ENCODE measurements at places on chromosomes 2 and 18. TPM values are rescaled to one million over a fixed set of nuclear protein-coding genes. Genes with fewer than 3 reads are reported as not detected.

RESP18 gene
- not detected for total RNA-seq

DNA sequence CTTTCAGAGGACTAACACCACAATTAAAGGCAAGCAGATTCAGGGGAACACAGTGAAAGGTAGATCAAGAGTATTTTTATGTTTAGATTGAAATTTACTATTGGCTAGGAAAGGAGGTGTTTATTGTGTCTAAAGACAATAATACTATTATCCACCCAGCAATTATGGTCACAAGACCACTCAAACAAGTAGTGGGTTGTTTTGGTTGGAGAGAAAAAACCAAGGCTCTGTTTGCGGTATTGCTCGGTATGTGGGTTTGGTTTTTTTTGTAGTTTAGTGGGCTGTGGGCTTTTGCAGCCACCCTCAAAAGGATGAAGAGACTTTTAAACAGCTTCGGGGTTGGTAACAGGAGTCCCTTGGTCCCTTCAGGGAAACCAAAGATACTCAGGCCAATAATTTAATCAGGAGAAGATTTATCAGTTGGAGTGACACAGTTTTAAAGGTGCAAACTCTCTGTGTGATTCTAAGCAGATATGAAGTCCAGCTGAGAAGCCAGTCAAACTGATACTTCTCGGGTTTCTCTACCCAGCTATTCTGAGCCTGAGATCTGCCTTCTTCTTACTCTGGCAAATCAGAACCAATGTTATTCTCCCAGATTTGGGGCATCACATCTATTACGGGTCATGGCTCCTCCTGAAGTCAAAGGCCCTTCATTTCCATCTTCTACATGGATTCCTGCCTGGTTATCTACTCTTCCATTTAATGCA, 55.3 kb downstream of the DCC start:
- no peak overlapping the region for H3K27ac ChIP-seq
- H3K4me3 ChIP-seq: no peak overlapping the region
- no peak for DNase-seq
- H3K36me3 ChIP-seq: no peaks in the 10 kb centered on the region
- H3K4me1 ChIP-seq: no peaks in the 10 kb centered on the region

DNA sequence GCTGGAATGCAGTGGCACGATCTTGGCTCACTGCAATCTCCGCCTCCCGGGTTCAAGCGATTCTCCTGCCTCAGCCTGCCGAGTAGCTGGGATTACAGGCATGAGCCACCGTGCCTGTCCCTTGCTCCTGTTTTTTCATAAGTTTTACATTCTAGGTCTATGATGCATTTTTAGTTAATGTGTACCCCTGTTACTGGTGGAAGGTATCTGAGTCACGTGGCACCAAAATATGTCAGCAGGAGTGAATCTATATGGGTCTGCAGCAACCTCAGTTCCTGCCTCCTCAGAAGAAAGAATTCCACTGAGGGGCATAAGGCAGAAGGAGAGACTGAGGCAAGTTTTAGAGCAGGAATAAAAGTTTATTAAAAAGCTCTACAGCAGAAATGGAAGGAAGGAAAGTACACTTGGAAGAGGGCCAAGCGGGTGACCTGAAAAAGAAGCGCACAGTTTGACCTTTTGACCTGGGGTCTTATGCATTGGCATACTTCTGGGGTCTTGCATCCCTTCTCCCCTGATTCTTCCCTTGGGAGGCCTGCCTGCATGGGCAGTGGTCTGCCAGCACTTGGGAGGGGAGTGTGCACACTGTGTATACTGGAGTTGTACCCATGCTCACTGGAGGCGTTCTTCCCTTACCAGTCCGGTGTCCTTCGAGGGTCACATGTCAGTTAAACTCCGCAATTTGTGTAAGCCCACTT, 1.1 kb upstream of the MFSD2B start:
- H3K36me3 ChIP-seq: no peaks in the 10 kb centered on the region
- DNase-seq: peak; percentile 37
- peaks cover 4% of the 10 kb centered on the region for H3K4me1 ChIP-seq

DNA sequence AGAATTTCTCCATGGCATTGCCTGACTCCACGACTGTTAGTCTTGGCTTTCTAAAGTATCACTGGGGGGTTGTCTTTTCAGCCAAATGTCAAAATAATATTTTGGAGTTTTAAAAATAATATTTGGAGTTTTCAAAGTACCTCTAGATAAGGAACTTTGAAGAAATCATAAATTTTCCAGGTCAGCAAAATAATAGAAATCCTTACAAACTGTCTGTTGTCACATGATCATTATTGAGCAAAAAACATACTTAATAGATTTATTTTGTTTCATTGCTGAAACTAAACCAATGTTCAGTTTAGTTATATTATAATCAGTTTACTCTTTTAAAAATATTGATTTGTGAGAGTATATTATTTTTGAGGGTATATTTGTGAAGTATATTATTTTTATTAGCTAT, 85.7 kb downstream of the APLF start:
- H3K4me3 ChIP-seq: no peak overlapping the region
- no peaks in the 10 kb centered on the region for H3K36me3 ChIP-seq
- no peak for DNase-seq
- no peak overlapping the region for H3K27ac ChIP-seq

- H3K4me3 ChIP-seq: no peak overlapping the region
- no peaks in the 10 kb centered on the region for H3K36me3 ChIP-seq
- no peaks in the 10 kb centered on the region for H3K27me3 ChIP-seq
- H3K4me1 ChIP-seq: no peaks in the 10 kb centered on the region
- no peak for DNase-seq
Observed at GRCh38 chr2:1472350-1472749, 59.1 kb downstream of the TPO start.

DNA sequence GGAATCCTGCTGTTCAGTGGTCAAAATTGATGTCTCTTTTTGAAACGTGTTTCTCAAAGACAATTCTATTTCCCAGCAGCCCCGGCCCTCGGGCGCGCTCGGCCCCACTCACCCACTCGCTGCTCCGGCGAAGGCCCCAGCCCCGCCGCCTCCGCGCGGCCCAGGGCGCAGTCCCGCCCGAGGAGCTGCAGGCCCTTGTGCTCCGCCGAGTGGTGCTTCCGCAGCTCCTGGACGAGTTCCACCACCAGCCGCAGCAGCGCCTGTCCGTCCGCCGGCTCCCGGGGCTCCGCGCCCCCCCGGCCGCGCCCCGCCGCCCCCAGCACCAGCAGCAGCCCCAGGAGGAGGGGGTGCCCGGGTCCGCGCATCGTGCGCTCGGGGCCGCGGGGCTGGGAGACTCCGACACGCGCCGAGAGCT, 413 bp downstream of the ALKAL2 start:
- DNase-seq: no peak
- H3K27me3 ChIP-seq: no peaks in the 10 kb centered on the region
- no peak overlapping the region for H3K27ac ChIP-seq
- peak overlapping the region; percentile 79 for H3K4me3 ChIP-seq
- no peaks in the 10 kb centered on the region for H3K36me3 ChIP-seq
- peaks cover 13% of the 10 kb centered on the region for H3K4me1 ChIP-seq

- no peaks in the 10 kb centered on the region for H3K4me1 ChIP-seq
- H3K27ac ChIP-seq: no peak overlapping the region
- no peaks in the 10 kb centered on the region for H3K27me3 ChIP-seq
- no peak overlapping the region for H3K4me3 ChIP-seq
- peaks cover 27% of the 10 kb centered on the region for H3K36me3 ChIP-seq
Observed at GRCh38 chr2:32502941-32503340, 124.9 kb upstream of the TTC27 start.

- no peak overlapping the region for H3K4me3 ChIP-seq
- no peaks in the 10 kb centered on the region for H3K27me3 ChIP-seq
- H3K4me1 ChIP-seq: no peaks in the 10 kb centered on the region
- H3K36me3 ChIP-seq: no peaks in the 10 kb centered on the region
- DNase-seq: no peak
- H3K27ac ChIP-seq: no peak overlapping the region
Observed at GRCh38 chr2:136664713-136665405, 100.5 kb upstream of the THSD7B start.

DNA sequence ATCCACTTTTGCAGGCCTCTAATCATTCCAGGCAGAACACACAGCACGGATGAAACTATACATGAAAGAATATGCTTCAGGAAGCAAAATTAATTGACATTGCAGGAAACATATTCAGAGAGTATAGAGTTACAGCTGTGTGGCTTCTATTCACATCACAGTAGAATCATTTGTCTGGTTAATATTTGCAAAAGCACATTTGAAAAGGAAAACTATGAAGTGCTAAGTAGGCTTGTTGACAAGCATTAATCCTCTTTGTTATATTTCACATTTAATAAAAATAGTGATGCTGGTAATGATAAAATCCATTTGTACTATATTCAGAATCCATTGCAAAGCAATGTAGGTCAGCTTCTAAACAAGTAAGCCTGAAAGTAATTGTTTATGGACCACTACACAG, 32.2 kb upstream of the PIK3C3 start:
- no peak overlapping the region for H3K4me3 ChIP-seq
- no peaks in the 10 kb centered on the region for H3K27me3 ChIP-seq
- DNase-seq: no peak

DNA sequence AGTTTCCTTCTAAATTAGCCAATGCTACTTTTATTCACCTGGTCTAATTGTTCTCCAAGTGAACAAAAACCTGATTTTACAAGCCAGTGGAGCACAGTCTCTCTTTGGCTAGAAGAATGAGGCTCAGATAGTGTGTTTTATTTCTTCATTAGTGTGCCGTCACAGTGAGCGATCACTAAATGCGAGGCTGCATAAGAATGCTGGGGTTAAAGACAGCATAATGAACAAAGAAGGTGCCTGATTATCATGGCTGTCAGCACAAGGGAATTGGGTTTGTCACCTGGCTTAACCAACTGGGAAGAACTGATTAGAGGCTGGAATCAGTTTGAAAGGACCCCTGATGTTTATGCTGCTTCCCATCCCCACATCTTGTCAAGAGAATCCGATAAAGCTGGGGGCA, 76.4 kb downstream of the EPHA4 start:
- no peaks in the 10 kb centered on the region for H3K36me3 ChIP-seq
- H3K27ac ChIP-seq: no peak overlapping the region
- H3K4me3 ChIP-seq: no peak overlapping the region
- H3K27me3 ChIP-seq: no peaks in the 10 kb centered on the region
- no peak for DNase-seq

Measured in liver (tissue), 10 donors.